Bone marrow (tissue), 2 donors: ENCODE measurements at places on chromosomes 5 and 9.

- no peak for DNase-seq
Observed at GRCh38 chr5:151637676-151638075, 46.5 kb upstream of the FAT2 start.

GRCh38 chr5:97838214-97838613 is 655.2 kb upstream of the RIOK2 start:
- DNase-seq: peak; percentile 1

- DNase-seq: no peak
Observed at GRCh38 chr5:27705661-27706060, 667.3 kb upstream of the CDH9 start.

GRCh38 chr9:134636149-134636507 is 5.5 kb upstream of the COL5A1 start:
- no peak for DNase-seq

DNA sequence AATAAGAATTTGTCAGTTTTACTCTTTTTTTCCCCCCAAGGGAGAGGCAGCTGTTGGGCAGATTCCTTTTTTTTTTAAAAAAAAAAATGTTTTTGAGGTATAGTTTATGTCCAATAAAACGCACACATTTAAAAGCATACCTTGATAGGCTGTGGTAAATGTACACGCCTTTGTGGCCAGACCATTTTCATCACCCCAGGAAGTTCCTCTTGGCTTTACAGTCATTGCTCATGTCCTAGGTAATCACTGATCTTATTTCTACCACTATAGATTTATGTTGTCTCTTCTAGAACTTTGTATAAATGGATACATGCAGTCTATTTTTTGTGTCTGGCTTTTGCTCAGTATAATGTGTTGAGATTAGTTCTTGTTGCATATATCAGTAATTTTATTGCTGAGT is 9.8 kb downstream of the SUB1 start:
- no peak for DNase-seq

- DNase-seq: peak; percentile 50
Observed at GRCh38 chr5:77129391-77129990, 42.4 kb upstream of the ZBED3 start.
